Skin of body (tissue), 3 donors: ENCODE measurements at places on chromosomes 3 and 15.

- peak; percentile 53 for DNase-seq
Observed at GRCh38 chr3:141796081-141796888, 33.1 kb downstream of the GRK7 start.

DNA sequence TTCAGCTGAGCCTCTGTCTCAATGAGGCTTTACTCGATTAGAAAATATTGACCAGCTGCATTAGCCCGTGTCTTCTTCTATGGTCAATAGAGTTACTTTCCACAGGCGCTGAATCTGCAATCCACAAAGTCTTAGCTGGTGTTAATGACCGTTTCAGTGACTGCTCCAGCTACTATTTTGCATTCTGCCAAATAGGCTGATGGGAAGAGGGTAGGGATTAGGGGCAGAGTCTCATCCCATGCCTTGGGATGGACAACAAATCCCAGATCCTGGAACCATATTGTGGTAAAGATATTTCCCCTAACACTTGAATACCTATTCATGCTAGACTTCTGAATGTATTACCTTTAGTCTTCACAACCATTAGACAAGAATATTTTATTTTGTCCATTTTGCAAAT lies 29.5 kb upstream of the MAGI1 start:
- no peak for DNase-seq

GRCh38 chr15:42632105-42632675 lies 56.8 kb downstream of the STARD9 start:
- no peak for DNase-seq

GRCh38 chr3:112348943-112349342 lies 16.0 kb downstream of the CD200 start:
- no peak for DNase-seq

DNA sequence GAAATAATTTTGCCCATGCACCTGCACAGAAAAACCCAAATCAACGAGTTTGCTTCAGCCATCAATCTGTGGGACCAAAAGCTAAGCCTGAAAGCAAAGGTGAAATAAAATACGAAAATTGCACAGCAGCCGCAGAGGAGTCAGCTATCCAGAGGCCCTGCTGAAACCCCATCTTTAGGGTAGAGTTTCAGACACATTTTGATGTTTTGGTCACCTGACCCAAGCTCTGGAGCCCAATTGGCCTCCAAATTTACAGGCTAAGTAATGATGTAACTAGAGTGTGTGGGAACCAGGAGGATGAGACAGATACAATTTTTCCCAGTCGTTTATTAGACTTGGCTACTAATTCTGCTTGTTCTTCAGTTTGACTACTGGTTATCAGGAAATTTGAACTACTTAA lies 308.6 kb upstream of the ATP11B start:
- DNase-seq, result no peak

- peak; percentile 36 for DNase-seq
Observed at GRCh38 chr3:107024551-107025026, 352.6 kb upstream of the CCDC54 start.

DNA sequence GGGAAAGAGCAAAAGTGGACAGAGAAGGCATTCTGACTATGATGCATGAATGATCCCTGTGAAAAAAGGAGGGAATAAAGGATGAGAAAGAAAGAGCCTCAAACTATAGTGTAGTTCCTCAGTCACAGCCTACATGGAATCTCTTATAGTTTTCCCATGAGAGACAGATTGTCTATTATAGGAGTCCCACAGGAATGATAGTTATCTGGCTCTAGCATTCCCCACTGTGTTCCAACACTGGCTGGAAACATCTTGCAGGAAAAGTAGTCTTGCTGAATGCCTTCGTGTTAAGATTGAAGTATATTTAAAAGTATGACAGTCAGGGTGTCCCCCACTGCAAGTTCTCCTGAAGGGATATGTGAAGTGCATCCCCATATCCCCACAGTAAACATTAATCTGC lies 641.5 kb upstream of the NECTIN3 start:
- DNase-seq, result no peak

DNA sequence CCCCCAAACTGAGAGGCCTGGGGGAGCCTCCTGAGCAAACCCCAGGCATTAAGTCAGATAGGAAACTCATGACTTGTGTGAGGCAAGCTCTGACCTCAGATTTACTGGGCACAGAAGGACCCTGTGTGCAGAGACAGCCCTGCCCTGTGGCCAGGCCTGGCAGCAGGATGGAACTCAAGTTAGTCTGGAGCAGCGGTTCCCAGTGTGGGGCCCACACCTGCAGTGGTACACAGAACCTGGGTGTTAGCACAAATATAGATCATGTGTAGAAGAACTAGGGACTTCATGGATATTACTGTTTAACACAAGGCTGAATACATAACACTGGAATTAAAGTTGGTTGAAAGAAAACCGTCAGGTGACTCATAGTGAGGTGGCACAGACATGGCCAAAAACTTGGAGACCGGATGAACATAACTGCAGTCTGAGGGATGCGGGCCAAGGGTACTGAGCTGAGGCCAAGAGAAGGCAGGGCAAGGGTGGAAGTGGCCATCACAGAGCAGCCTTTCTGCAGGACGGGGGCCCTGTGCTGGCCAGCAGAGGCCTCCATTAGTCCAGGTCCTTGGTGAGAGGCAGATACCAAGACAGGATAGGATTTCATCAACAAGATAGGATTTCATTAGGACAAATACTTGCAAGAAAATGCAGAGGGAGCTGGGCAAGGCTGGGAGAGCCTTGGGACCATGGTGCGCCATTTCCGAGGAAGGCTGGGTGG lies 40.9 kb downstream of the IRAK2 start:
- no peak for DNase-seq

GRCh38 chr3:29057326-29057725 lies 223.5 kb upstream of the RBMS3 start:
- DNase-seq, result no peak

GRCh38 chr15:73046073-73046472 lies 6.2 kb upstream of the NEO1 start:
- no peak for DNase-seq

DNA sequence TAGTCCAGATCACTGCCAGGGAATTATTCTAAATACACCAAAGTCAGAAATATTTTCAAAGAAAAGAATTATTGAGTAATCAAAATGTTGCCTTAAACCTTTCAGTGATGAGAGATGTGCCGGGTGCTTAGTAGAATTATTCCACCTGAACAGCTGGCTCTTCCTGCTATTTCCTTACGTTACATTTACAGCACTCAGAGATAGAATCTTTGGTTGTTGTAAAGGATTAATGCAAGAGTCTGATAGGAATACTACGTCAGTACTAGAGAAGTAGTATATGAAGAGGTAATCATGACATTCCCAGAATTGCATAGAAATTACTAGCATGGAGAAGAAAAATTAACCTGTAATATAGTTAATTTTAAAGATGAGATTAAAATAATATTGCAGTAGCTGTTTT lies 50.9 kb upstream of the ZDHHC23 start:
- no peak for DNase-seq

DNA sequence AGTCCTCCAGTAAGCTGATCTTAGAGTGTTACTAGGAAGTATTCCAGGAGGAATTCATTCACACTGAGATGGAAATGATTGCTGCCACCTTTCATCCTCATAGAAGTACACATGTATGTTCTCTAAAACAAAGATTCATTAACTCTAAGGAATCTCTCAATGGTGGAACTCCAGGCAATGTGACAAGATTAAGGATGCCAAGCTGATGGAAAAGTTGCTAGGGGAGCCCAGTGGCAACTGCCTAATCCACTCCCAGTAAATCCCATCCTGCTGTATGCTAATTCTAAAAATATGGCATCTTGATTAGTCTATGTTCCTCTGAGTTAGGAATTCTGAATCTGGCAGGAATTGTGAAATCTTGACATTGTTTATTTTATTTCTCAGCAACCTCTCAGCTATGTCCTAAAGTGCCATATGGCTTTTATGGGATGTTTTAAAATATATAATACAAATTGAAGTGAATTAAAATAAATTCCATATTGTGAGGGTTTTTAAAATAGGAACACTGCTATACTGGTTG lies 210.0 kb upstream of the TRIM42 start:
- no peak for DNase-seq

DNA sequence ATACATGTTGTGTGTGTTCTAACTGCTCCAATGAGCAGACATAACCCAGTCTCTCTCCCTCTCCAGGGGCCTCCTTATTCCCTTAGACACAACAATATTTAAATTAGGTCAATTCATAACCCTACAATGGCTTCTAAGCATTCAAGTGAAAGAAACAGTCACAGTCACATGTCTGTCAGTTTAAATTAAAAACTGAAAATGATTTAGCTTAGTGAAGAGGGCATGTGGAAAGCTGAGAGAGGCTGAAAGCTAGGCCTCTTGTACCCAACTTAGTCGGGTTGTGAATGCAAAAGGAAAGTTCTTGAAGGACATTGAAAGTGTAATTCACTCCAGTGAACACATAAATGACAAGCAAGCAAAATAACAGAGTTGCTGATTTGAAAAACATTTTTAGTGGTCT lies 1519.6 kb downstream of the OTOL1 start:
- no peak for DNase-seq

DNA sequence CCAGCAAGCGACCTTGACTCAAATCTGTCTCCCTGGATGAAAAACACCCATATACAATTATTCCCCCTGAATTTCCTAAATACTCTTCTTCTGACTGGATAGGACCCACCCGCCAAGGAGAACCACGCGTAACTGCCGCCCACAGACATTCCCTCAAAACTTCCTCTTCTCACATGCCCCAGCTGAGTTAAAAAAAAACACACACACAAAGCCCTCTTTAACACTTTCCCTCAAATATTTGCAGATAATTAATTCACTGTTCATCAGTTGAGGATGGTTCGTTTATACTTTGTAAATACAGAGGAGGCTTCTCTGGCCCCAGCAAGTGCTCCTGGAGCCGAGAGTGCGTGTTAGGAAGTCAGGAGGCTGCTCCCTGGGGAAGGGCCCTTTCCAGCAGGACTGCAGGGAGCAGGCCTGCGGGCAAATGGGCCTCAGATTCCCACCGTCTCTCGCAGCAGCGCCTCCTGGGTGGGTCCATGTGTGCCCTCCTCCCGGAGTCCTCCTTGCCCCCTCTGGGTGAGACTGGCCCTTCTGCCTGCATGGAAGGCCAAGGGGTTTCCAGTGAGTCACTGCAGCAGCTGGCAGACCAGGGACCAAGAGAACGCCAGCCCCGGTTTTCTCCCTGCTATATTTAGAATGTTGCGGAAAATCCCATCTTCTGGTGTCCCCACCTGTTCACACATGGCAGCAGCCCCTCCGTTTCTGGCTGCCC lies 46.8 kb downstream of the MGLL start:
- DNase-seq, result peak; percentile 14

- no peak for DNase-seq
Observed at GRCh38 chr3:138360869-138361525, 12.6 kb downstream of the MRAS start.

GRCh38 chr3:102114264-102114979 lies 265.1 kb downstream of the NFKBIZ start:
- DNase-seq, result no peak

DNA sequence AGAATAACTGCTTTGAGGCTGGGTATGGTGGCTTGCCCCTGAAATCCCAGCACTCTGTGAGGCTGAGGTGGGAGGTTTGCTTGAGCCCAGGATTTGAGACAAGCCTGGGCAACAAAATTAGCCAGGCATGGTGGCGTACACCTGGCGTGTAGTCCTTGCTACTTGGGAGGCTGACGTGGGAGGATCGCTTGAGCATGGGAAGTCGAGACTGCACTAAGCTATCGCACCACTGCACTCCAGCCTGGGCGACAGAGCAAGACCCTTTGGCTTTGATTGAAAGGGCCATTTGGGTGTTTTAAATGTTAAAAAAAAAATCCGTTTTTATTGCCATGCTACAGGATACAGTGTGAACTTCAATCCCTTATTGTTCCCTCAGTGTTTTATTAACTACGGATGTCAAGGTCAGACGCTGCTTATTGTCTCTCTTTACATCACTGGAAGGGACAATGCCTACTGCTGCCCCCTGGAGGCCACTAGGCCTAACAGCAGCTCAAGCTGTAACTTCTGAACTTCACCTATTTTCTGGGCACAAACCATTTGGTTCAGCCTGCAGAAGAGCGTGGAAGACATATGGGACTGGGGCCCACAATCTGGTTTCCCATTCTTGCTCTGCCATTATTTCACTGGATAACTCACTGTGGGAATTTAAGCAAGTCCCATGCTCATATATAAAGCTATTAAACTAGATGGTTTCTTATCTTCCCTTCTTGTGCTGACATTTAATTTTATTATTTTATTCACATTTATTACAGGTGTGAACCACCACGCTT lies 15.3 kb upstream of the IREB2 start:
- DNase-seq, result peak; percentile 70

DNA sequence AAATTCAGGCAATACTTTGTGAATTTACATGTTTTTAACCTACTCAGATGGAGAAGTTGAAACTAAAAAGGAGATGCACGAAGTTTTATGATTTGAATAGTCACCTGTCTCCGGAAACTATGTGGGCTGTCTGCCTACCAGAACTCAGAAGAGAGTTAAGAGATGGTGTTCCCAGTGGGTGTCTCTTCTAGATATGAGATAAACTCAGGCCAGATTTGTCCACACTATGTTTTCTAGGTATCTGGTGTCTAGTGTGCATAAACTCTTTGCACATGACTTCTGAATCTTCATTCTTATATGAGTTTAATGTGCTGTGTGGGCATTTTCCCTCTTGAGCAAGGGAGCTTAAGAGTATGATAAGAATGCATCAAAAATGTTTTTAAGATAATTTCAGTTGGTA lies 222.8 kb downstream of the FOXP1 start:
- DNase-seq, result no peak

- peak; percentile 36 for DNase-seq
Observed at GRCh38 chr3:8561370-8561769, 59.7 kb downstream of the LMCD1 start.

GRCh38 chr3:31249545-31249944 lies 283.2 kb upstream of the STT3B start:
- no peak for DNase-seq

- no peak for DNase-seq
Observed at GRCh38 chr15:44720460-44721176, 9.3 kb downstream of the B2M start.

- DNase-seq, result no peak
Observed at GRCh38 chr15:31257286-31257685, 69.3 kb upstream of the KLF13 start.

- no peak for DNase-seq
Observed at GRCh38 chr15:69328739-69329138, 30.0 kb downstream of the PAQR5 start.

- no peak for DNase-seq
Observed at GRCh38 chr3:187629711-187630110, 40.5 kb downstream of the SST start.

DNA sequence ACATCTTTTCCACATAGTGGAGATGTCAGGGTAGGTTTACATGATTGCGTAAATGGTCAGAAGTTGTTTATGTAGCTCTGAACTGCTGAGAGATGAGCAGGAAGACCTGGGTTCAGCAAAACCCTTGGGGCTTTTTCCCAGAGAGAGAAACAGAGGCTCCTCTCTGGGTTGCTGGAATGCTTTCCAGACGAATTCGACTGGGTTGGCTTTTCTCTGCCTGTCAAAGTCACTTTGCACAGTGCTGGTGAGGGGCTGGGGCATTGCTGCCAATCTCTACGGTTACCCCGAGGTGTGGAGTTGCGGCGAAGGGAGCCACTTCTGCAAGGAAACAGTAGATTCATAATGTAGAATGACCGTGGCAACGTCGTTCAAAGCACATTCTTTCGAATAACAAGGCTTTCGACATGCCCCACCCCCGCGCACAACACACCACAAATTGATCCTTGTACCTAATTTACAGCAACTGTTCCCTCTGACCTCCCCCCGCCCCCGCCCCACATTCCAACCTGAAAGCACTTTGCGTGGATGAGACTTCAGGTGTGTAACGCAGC lies 950 bp upstream of the CNTN4 start:
- DNase-seq, result peak; percentile 2
